ENCODE measurements at places on chromosomes 2 and 18. TPM values are rescaled to one million over a fixed set of nuclear protein-coding genes. Genes with fewer than 3 reads are reported as not detected.

C1QL2 gene
- total RNA-seq, result not detected

DNA sequence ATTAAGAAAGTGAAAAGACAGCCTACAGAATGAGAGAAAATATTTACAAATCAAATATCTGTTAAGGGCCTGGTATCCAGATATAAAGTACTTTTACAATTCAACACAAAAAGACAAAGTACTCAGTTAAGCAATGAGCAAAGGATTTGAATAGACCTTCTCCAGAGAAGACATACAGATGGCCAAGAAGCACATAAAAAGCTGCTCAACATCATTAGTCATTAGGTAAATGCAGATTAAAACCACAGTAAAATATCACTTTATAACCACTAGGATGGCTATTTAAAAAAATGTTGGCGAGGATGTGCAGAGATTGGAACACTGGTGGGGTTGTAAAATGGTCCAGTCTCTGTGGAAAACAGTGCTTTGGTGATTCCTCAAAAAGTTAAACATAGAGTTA, 38.9 kb downstream of the RAB31 start:
- peaks cover 31% of the 10 kb centered on the region for H3K4me1 ChIP-seq
- 0 out of 2 replicates have a peak, but pooled peaks cover 10% of the 10 kb centered on the region for H3K36me3 ChIP-seq
- no peak overlapping the region for H3K27ac ChIP-seq
- H3K27me3 ChIP-seq, result no peaks in the 10 kb centered on the region

DNA sequence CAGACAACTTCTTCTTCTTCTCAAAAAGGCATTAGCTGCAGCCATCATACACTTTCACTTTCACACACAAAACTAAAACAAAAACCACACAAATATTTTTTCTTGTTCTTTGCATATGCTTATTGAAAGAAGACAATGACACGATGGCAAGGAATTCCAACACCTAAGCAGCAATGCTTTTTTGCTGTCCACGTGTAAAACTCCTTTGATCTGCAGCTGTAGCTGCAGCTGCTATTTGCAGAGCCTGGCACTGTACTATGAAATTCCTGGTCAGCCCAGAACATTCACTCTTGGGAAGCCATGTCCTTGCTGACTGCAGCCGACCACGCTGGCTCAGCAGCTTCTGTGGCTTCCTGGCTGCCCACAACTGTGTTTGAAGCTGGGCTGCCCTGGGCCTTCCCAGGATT, 316.2 kb downstream of the CDH2 start:
- H3K27me3 ChIP-seq, result no peaks in the 10 kb centered on the region
- H3K36me3 ChIP-seq, result no peaks in the 10 kb centered on the region
- no peak overlapping the region for H3K27ac ChIP-seq
- no peak for DNase-seq

DNA sequence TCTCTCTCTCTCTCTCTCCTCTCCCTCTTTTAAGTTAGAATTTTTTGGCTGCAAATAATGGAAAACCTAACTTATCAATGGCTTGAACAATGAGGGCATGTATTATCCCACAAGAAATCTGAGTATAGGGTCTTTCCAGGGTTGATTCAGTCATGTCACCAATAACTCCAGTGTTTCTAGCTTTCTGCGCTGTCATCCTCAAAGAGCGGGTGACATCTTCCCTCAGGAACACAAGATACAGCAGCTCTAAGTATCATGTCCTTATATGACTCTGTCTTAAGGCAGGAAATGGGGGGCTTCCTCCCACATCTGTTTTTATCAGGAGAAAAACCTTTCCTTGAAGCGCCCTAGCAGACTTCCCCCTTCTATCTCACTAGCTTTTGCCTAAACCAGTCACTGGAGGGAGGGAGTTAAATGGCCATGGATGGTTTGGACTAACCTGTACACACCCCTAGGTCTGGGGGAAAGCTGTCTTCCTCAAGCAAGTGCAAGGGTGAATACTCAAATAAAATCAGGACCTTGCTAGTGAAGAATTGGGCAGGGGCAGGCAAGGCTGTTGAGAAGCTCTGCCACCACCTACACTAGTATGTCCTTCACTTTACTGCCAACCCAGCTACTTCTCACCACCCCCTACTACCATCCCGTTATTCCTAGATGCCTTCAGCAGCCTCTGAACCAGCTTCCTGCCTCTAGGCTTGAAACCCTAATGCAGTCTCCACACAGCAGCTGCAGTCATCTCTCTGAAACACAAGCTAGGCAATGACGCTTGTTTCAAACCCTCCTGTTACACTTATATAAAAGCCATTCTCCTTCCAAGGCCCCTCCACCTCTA, 7.5 kb upstream of the TUBA4A start:
- no peak for DNase-seq
- H3K36me3 ChIP-seq, result no peaks in the 10 kb centered on the region
- no peaks in the 10 kb centered on the region for H3K4me1 ChIP-seq
- no peak overlapping the region for H3K4me3 ChIP-seq

- H3K4me3 ChIP-seq, result no peak within 1 kb of the TSS
- H3K4me1 ChIP-seq, result no peaks in the 10 kb centered on the region
- no peak within 1 kb of the TSS for H3K27ac ChIP-seq
- no peak for DNase-seq
These were observed at the start of gene IL18RAP for GRCh38 chr2:102422910-102423309. TSS of gene IL18RAP (plus strand) at chr2:102423160. CDS start at chr2:102423278, 118 bp downstream.

DNA sequence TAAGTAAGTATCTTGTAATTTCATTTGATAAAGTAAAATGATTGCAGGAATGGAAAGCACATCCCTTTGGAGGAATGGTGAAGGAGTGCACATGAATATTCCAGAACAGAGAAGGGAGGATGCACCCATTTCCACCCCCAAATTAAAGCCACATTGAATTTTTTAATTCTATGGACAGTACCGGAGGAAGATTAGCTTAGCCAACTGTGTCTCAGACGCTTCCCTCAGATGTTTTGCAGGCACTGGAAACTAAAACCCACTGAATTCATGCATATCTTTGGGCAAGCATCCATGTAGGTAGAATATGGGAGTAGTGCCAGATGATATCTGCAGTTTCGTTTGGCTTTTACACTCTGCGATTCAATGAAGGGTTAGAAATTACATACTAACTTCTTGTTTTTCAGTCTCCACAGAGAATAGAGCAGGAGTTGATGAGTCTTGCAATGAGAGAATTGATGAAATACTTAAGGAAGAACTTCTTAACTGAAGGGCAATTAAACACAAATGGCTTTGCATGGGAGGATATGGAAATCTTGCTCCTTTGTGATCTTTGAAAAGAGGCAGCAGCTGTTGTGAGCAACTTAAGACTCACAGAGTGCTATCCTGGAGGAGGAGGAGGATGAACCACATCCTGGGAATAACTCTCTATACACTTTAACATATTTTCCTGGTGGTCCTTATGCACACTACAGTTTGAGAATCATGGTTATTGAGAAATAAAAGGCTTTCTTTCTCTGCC, 71.7 kb upstream of the MYO3B start:
- no peaks in the 10 kb centered on the region for H3K4me1 ChIP-seq
- no peaks in the 10 kb centered on the region for H3K27me3 ChIP-seq
- H3K36me3 ChIP-seq, result no peaks in the 10 kb centered on the region
- H3K4me3 ChIP-seq, result no peak overlapping the region

GRCh38 chr2:161580426-161580825, 43.8 kb upstream of the SLC4A10 start:
- H3K27me3 ChIP-seq, result no peaks in the 10 kb centered on the region
- no peak overlapping the region for H3K27ac ChIP-seq
- no peak for DNase-seq
- H3K36me3 ChIP-seq, result no peaks in the 10 kb centered on the region
- no peaks in the 10 kb centered on the region for H3K4me1 ChIP-seq

GRCh38 chr2:45168711-45169338, 159.6 kb upstream of the SIX2 start:
- no peaks in the 10 kb centered on the region for H3K27me3 ChIP-seq
- H3K36me3 ChIP-seq, result no peaks in the 10 kb centered on the region
- peaks cover 50% of the 10 kb centered on the region for H3K4me1 ChIP-seq
- DNase-seq, result peak; percentile 47
- H3K4me3 ChIP-seq, result peak overlapping the region; percentile 79

All from PC-9 (cell line).